ENCODE measurements at places on chromosomes 13 and 19.

- DNase-seq: no peak
Measured at GRCh38 chr19:3668331-3669081, 31.8 kb downstream of the PIP5K1C start.

DNA sequence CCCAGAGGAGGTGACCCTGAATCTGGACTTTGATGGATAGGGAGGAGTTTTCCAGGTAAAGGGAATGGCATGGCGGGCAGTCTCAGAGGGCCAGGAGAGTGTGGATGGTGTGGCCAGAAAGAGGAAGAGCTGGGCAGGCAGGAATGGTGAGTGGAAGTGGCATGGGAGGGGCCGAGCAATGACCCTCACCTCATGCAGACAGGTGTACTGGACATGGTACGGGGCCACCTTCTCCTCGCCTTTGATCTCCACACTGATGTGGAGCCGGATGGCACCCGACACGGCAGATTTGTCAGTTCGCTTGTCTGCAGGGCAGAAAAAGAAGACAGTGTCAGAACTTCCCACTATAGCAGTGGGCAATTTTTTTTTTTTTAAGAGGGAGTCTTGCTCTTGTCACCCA, 45.5 kb downstream of the UNC13A start:
- no peak for DNase-seq

DNA sequence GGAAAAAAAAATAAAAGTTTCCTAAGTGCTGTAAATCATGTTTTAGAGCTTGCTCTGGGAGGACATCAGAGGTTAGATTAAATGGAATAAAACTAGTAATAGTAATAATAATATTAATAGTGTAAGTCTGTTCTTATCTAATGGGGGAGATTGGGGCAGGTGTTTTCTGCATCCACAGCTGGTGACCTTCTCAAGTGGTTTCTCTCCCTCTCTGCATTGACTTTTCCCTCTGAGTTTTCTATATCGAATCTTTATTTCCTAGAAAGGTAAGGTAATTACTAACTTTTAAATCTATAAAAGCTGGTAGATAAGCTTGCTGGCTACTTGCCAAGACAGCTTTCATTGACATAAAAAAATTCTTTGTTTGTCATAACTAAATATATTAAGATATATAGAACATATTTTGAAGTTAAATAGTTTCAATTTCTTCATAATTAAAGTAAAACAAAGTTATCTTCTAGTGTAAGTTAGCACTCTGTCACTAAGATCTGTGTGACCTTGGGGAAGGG, 49.6 kb upstream of the DIAPH3 start:
- no peak for DNase-seq

- DNase-seq: no peak
Measured at GRCh38 chr13:44929692-44930091, 59.6 kb downstream of the NUFIP1 start.

DNA sequence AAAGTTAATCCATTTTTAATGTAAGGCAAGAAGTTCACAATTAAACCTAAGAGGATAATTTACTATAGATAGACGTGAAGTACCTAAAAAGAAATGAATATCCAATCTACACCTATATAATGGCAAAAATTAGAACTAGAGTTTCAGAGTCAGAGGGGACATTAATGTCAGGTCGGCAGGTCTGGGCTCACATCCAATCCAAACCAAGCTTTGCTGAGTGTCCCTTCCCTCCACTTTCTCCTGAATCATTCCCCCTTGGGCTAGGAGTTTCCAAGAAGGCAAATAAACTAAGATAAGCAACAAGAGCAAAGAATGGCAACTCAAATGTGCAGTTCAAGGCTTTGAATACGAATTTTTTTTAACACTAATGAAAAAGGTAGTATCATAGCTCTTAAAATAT, 2.9 kb downstream of the FLT3 start:
- DNase-seq: no peak

DNA sequence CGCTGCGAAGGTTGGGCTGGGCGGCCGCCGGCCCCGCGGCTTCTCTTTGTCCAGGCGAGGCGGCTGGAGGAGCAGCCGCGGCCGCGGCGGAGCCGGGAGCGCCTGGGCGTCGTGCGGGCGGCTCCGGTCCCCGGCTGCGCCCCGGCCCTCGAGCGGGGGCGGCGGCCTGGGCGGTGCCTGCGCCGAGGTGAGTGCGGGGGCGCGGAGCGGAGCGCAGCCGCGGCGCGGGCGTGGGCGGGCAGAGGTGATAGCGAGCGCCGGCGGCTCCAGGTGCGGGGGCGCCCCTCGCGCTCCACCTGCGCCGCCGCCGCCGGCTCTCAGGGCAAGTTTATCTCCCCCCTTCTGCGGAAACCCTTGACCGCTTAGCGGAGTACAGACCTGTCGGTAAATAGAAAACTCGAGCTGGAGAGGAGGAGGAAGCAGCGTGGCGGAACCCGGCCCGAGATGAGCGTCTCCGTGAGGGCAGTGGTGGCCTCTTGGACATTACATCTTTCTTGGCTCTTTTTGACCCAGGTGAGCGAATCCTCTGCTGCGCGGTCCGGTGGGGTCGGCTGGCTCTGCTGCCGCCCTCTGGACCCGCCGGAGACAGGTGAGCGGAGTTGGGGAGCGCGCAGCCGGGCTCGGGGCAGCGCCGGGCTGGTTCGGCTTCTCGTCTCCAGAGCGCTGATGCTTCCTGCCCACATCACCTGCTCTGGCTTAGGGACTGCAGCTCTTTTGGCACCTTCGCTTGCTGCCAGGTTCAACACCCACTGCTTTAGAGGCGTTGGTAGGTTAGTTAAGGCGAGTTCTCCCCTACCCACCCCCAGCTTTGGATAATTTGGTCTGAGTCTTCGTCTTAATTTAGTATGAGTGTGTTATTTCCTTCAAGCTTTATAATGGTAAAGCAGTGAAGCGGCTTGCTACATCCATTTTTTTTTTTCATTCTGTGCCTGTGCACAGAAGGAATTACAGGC, at the start of gene MTUS2:
Gene MTUS2, plus strand, starts transcription at position 241 of the 953 bp plus-strand sequence.
- peak; percentile 1 for DNase-seq

- no peak for DNase-seq
Measured at GRCh38 chr19:19278315-19278714, 5.2 kb upstream of the TM6SF2 start.

DNA sequence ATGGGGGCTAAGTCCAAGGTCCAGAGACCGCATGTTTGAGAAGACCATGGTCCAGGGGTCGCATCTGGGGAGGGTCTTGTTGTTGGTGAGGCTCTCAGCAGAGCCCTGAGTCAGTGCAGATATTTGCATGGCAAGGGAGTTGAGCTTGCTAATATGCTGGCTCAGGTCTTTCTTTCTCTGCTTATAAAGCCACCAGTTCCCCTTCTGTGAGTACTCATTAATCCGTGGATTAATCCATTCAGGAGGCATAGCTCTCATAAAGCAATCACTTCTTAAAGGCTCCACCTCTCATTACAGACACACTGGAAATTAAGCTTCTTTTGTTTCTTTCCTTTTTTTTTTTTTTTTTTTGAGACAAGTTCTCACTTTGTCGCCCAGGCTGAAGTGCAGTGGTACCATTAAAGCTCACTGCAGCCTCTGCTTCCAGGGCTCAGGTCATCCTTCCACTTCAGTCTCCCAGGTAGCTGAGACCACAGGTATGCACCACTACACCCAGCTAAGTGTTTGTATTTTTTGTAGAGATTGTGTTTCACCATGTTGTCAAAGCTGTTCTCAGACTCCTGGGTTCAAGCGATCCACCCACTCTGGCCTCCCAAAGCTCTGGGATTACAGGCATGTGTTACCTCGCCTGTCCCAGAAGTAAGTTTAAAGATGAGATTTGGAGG, 216.4 kb downstream of the SLITRK5 start:
- no peak for DNase-seq

DNA sequence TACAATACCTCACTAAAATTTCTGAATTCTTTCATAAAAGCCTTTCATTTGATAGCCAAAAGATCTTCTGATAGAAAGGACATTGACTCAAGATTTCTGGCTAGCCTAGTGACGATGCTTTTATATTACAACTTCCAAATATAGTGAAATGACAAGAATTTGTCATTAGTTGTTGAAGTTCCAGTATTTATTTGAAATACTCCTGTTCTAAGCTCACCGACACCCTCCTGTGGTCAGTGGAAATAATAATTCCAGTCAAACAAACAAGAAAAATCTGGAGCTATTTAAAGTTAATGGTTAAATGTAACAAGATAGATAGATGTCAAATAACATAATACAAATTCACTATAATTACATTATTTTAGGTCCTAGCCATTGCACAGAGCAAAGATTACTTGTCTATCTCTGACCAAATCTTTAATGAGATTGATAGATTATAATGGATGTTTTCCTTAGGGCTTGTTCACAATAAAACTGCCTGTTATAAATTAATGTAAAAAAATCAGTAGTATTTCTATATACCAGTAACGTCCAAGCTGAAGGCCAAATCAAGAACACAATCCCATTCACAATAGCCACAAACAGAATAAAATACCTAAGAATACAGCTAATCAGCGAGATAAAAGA, 195.5 kb downstream of the RGCC start:
- DNase-seq: no peak

DNA sequence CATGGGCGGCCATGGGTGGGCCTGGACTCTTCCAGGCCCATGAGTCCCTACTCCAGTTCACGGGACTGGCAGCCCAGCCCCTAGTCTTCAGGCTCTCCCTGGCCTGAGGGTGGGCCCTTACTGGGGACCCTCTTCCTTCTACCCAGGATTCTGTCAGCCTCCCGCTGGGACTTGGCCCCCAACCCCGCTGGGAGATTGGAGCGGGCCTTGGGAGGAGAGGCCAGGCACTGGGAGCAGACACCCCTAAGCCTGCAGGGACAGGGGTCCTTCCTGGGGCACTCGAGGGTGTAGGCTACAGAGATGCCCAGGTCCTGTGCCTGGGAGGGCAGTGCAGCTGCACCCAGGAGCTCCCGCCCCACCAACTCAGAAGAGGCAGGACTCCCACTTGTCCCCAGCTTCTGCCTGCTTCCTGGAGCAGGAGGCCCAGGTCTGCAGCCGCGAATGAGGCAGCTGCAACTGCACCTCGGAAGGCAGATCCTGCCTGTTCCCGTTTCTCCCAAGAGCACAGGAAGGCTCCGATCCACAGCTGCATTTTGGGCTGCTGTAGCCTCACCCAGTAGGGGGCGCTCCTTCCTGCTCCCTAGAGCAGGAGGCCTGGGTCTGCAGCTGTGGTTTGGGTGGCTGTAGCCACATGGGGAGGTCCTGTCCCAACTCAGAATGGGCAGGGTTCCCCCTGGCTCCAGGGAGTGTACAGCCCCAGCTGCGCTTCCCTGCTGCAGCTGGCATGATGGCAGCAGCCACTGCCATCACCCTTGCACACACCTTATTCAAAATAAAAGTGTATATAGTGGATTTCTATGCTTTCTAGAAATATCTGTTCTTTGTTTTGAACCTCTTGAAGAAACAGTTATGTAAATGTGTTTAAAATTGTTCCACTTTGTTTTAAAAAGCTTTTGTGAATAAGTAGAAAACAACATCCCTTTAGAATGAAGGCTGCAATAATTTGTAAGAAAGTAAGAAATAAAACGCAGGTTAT, 46.8 kb downstream of the TEX26 start:
- peak; percentile 37 for DNase-seq
